NCI-H446 (cell line): ENCODE measurements at places on chromosomes 1 and 21.

DNA sequence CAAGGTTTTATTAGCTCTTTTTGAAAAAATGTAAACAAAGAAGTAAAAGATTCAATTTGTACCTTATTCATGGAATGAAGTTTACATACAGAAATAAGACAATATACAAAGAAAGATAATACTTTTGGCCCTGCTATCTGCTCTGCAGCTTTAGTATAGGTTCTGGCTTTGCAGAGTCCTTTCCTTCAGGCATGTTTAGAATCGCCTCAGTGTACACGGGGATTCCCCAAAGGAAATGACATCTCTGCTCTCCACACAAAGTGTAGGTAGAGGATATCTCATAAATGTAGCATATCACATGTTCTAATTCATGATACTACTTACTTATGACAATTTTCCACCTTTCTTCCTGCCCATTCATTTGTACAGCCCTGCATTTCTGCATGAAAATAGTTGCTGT, 222.6 kb upstream of the DPYD start:
- no peak for DNase-seq

GRCh38 chr1:112708002-112708448, 1.1 kb upstream of the RHOC start:
- no peak for DNase-seq

DNA sequence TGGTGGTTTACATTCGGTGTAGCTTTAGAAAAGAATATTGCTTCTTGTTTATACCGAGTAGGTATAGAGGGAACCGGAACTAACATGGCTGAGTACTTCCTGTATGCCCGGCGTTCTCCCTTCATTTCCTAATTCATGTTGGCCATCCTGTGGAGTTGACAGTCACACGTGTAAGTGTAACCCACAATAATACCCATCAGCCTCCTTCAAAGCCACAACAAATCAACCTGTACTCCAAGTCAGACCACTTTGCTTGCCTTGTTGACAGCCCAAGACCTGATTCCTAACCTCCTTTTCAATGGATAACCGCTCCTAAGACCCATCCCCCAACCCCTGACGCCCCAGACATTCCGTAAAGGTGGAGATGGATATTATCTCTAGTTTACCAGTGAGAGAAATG, 42.1 kb downstream of the UBE2U start:
- no peak for DNase-seq

- no peak for DNase-seq
Observed at GRCh38 chr1:88150330-88150729, 533.7 kb upstream of the PKN2 start.
